ENCODE measurements at places on chromosomes 5 and 9.
A peak's percentile ranks its signal among the peaks of the same experiment; 100 is the strongest.

GRCh38 chr9:120065151-120065550 is 514.8 kb downstream of the CDK5RAP2 start:
- no peak for DNase-seq

DNA sequence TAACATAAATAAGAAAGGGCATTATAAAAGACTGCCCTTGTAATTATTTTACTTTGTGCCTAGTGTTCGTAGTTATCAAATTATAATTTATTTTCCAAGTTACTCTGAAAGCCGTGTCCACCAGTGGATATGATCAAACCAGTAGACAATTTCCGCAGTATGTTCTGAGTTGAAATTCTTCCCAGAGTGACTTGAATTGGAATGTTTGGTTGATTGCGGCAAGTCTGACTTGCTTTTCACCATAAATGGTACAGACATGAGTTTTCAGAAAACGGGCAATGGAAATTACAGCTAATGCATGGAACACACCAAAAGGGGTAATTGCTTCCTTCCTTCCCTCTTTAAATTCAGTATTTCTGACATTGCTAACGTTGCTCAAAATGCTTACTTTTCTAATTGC is 56.6 kb downstream of the CHSY3 start:
- no peak for DNase-seq

DNA sequence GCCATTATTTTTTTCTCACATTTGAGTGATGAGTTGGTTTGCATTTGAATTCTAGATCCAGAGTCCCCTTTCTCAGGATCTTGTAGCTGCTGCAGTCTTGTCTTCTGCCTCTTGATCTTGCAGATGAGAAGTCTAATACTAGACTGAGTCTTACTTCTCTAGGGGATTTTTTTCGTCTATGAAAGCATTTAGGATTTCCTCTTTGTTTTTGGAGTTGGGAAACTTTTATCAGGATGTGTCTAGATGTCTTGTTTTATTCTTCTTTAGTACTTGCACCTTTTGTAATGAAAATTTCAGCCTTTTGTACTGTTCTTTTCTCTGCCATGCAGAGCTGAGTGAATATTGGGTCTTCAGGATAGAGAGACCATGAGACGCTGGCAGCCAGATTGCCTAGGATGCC is 65.4 kb downstream of the ZNF618 start:
- no peak for DNase-seq

DNA sequence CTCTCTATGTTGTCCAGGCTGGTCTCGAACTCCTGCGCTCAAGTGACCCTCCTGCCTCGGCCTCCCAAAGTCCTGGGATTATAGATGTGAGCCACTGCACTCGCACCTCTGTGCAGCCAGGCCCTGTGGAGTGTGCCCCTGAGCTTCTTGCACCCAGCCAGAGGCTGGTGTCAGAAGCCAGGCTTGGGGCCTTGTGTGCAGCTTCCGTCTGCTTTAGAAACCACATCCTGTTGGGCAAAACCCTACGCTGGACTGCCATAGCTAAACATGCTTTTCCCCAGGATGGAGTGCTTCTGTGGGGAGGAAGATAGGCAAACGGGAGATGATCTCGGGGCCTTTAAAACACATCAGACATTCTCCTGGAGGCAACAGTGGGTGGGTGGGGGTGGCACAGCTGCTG is 40.1 kb downstream of the PRRT1B start:
- peak; percentile 60 for DNase-seq

DNA sequence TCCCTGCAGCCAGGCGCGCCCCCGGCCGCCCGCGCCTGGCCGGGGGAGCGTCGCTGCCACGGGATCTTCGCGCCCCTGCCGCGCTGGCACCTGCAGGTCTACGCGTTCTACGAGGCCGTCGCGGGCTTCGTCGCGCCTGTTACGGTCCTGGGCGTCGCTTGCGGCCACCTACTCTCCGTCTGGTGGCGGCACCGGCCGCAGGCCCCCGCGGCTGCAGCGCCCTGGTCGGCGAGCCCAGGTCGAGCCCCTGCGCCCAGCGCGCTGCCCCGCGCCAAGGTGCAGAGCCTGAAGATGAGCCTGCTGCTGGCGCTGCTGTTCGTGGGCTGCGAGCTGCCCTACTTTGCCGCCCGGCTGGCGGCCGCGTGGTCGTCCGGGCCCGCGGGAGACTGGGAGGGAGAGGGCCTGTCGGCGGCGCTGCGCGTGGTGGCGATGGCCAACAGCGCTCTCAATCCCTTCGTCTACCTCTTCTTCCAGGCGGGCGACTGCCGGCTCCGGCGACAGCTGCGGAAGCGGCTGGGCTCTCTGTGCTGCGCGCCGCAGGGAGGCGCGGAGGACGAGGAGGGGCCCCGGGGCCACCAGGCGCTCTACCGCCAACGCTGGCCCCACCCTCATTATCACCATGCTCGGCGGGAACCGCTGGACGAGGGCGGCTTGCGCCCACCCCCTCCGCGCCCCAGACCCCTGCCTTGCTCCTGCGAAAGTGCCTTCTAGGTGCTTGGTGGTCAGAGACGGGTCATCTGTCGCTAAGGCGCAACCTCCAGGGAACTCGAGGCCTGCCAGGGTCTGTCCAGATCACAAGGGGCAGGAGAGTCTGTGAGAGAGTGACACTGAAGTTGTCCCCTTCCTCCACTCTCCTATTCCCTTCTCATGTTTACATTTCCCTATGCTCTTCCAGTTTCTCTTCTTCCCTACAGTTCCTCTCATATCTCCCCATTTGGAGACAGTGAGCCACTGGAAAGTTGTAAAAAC is 1.3 kb downstream of the GPR150 start:
- DNase-seq = peak; percentile 7

Measured in Ammon's horn (tissue), 1 donor.